ENCODE measurements at places on chromosomes 1 and 21.

DNA sequence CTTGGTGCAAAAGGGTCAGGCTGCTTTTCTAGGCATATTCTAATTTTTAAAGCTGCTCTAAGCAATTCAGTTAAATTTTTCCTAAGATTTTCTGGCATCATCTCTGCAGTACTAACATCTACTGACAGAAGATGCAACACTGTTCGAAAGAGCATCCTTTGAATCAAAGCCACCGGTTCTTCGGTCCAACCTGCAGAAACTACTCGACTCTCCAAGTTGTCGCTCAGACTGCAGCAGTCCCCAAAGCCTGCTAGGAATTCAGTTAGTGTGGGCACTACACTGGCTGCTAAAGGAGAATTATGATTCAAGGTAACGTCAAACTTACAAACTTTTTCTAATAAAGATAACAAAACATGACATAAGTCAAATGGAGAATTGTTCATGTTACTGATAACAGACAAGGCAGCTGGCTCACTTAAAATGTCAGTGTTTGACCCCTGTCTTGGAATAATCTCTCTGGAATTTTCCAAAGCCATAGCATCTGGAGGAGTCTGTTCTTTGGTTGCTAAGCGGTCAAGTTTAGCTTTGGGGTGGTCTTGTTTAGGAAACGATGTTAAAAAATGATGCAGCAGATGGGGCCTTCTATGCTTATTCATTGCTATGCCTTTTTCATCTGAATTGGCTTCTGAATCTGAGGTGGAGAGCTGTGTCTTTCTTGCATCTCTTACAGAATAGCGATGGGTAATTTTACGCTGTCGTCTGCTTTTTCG lies 56.9 kb downstream of the LYST start:
- DNase-seq = peak; percentile 68

GRCh38 chr1:220828179-220828490 lies 41.4 kb downstream of the MTARC1 start:
- DNase-seq = no peak

- DNase-seq = peak; percentile 66
These were observed 99.7 kb downstream of the NMNAT2 start for GRCh38 chr1:183318433-183318832.

- DNase-seq = no peak
These were observed 42.2 kb upstream of the SELENON start for GRCh38 chr1:25757846-25758185.

DNA sequence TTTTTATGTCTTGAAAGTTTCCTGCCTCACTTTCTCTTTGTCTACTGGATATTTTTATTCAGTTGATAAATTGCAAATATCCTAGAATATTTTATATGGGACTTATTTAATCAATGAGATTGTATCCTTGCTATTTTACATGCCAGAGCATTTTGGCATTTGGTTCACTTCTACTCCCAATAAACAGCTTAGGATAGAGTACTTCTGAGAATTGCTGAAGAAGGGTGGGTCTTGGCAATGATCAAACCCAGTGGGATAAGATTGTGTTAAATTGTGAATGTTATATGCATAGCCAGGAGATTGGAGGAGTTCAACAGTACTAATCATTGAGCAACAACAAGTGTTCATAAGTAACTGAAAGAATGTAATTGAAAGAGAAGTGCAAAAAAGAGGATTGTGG lies 60.1 kb downstream of the SDCCAG8 start:
- DNase-seq = no peak

GRCh38 chr1:218464871-218465270 lies 119.7 kb downstream of the TGFB2 start:
- DNase-seq = no peak

DNA sequence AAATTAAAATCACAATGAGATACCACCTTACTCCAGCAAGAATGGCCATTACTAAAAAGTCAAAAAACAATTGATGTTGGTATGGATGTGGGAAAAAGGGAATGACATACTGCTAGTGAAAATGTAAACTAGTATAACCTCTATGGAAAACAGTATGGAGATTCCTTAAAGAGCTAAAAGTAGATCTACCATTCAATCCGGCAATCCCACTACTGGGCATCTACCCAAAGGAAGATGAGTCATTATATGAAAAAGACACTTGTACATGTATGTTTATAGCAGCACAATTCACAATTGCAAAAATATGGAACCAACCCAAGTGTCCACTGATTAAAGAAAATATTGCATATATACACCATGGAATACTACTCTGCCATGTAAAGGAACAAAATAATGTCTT lies 37.2 kb downstream of the SUSD4 start:
- no peak for DNase-seq

Data from renal pelvis (tissue), 12 donors.